ENCODE measurements at places on chromosomes 13 and 19. TPM values are rescaled to one million over a fixed set of nuclear protein-coding genes. Genes with fewer than 3 reads are reported as not detected.

The LMTK3 gene
- 4.6 TPM for total RNA-seq

The CFAP97D2 gene
- total RNA-seq: not detected

The ANKLE1 gene
- 0.63 TPM for total RNA-seq

The PSG2 gene
- not detected for total RNA-seq

The ZNF729 gene
- not detected for total RNA-seq

The MAB21L1 gene
- not detected for total RNA-seq

The DUXA gene
- not detected for total RNA-seq

The FCER2 gene
- not detected for total RNA-seq

The CGB3 gene
- not detected for total RNA-seq

The SUCLA2 gene
- total RNA-seq: 30.1 TPM

Data from A549 treated with RU486 at 1 μM for 4 hours (cell line).